Head of caudate nucleus (tissue), 42 donors: ENCODE measurements at places on chromosomes 7 and 10.
A peak's percentile ranks its signal among the peaks of the same experiment; 100 is the strongest.

- DNase-seq, result peak; percentile 91
Measured at GRCh38 chr10:102064868-102065560, at the start of gene HPS6. HPS6 (plus strand) TSS chr10:102065349; CDS start chr10:102065475, 126 bp downstream.

GRCh38 chr7:894164-894867 lies 18.0 kb downstream of the GET4 start:
- peak; percentile 56 for DNase-seq

DNA sequence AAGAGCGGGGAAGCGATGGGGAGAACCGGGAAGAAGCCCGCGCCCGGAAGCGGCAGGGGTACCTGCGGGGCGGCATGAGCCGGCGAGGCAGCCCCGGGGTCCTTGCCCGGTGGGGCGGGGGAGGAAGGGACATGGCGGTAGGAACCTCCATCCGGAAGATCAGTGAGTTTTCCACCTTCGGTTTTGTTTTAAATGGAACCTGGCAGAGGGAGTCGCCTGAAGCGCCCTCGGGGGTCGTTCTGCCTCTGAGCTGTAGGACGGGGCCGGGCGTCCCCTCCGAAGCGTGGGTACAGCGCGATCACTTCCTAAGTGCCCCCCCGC lies 471 bp downstream of the PFKP start:
- DNase-seq, result no peak

DNA sequence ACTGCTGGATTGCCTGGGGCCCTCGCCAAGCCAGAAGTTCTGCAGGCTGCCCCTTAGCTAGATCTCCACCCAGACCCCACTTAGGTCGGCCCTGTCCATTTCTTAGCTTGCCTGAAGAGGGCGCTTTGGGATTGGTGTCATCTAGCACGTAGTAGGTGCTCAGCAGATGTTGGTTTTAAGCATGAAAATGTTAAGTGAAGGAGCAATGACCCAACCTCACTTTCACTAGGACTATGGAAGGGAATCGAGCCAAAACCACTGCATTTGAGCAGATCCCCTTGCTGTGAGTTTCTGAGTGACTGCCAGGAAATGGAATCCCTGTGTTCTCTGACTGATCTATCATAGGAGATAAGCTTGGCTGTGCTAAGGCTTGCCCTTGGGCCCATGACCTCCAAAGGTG lies 131.7 kb upstream of the EEPD1 start:
- no peak for DNase-seq

DNA sequence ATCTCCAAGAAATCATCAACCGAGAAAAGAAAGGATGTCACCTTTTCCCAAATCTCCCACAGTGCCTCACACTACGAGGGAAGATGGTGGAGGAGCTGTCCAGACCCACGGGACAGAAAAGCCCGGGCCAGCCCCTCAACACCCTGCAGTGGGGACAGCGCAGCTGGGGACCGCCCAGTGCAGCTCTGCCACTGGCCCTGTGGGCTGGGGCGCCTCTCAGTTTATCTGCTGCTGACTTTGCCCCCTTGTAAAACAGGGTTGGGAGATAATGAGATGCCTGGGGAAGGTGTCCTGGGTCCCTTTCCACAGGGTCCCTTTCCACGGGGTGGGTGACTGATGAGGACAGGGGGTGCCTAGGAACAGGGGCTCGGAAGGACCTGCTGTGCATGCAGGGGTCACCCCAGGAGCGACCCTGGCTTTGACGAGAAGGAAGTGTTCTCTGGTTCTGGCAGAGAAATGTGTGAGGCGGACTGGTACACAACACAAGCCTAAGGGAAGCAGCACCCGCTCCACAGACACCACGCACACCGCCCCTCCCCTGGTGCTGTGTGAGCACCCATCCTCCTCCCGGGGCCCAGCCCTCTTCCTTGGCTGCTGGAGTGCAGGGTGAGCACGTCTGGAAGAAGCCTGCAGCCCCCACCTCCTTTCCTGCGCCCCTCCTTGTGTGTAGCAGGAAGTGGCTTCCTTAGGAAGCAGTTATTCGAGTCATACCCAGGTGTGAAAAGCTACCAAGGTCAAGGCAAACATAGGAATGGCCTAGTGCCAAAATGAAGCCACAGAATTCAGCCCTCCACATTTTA lies 339.9 kb downstream of the DNAJB6 start:
- no peak for DNase-seq

GRCh38 chr7:41107330-41107937 lies 595.5 kb downstream of the INHBA start:
- peak; percentile 30 for DNase-seq

DNA sequence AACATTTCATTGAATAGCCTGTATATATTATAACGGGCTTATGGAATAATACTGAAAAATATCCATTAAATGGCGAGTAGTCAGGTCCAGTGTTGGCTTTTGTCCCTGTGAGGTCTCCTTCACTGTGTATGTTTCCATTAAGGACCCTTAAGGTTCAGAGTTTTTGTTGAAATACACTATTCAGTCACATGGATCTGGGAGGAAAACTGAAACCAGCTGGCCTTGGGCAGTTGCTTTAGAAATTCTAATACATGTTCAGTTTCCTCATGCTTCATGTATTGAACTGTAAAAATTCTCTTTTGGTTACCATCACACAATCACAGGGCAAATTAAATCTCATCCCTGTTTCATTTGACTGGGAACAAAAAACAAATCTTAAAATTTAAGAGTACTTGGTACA lies 447.3 kb downstream of the SDK1 start:
- DNase-seq, result no peak

- no peak for DNase-seq
Measured at GRCh38 chr7:150755473-150756099, 18.4 kb downstream of the GIMAP5 start.

GRCh38 chr10:126902157-126902556 lies 3.1 kb upstream of the DOCK1 start:
- DNase-seq, result no peak

GRCh38 chr10:97450828-97451227 lies 4.9 kb downstream of the ZDHHC16 start:
- DNase-seq, result no peak

DNA sequence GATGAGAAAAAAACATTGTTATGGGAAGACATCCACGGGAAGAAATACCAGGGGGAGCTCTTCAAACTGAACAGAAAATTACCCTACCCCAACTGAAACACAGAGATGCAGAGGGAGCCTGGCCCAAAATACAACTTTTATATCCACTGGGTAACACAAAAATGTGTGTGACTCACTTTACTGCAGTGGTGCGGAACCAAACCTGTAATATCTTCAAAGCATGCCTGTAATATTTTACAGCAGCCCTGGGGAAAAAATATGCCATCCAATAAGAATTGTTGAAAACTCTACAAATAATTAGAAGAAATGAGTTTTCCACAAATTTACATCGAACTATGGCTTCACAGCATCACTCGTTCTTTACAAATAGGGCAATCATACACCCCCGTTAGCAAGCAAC lies 49.8 kb upstream of the SRRM3 start:
- DNase-seq, result no peak

GRCh38 chr10:97018251-97019212 lies 167.2 kb downstream of the SLIT1 start:
- DNase-seq, result no peak

DNA sequence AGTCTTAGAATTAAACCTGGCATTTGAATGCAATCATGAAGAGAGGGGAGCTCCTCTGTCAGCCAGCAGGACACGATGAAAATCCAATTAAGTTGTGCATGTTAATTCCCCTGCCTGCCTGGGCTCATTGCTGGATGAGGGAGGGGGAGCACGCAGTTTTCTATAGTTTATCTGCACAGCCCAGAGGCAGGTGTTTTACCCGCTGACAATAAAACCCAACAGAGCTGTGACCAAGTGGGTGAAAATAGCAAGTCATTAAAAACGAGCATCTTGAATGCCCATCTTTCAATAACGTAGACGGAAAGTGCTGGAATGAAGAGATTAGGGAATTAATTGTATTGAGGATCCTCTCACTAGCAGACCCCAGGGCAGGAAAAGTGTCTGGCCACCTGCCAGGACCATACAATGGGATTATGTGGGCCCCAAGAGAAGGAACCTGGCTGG lies 100.1 kb upstream of the FAM20C start:
- DNase-seq, result no peak

DNA sequence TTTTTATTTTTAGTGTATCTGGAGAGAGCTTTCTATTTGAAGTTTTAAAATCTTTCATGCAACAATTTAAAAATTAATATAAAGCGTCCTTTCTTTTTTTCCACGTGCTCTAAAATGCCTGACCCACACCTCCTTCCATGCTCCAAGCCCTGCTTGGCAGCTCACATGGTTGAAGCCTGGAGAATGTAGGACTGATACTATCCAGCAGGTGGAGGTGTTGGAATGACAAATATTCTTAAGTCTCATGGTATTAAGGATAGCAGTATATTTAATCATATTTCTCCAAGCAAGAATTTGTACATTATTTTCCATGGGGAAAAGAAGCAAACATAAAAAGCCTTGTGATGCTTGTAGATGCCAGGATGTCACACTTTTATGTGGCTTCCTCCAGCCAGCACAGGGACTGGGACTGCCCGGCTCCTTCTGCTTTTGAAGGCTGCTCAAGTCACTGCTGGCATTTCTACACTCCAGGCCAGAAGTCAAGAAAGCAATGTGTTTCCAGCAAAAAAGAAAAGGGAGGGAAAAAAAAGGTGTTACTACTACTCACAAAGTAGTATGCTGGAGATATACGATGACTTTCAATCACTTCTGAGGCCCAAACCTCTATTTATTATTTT lies 49.7 kb downstream of the BZW2 start:
- DNase-seq, result no peak

- no peak for DNase-seq
Measured at GRCh38 chr7:149873970-149874643, 338 bp downstream of the ATP6V0E2 start.

- DNase-seq, result no peak
Measured at GRCh38 chr10:60534761-60535389, 145.2 kb upstream of the ANK3 start.

- no peak for DNase-seq
Measured at GRCh38 chr7:141043616-141044015, 28.9 kb upstream of the MRPS33 start.

DNA sequence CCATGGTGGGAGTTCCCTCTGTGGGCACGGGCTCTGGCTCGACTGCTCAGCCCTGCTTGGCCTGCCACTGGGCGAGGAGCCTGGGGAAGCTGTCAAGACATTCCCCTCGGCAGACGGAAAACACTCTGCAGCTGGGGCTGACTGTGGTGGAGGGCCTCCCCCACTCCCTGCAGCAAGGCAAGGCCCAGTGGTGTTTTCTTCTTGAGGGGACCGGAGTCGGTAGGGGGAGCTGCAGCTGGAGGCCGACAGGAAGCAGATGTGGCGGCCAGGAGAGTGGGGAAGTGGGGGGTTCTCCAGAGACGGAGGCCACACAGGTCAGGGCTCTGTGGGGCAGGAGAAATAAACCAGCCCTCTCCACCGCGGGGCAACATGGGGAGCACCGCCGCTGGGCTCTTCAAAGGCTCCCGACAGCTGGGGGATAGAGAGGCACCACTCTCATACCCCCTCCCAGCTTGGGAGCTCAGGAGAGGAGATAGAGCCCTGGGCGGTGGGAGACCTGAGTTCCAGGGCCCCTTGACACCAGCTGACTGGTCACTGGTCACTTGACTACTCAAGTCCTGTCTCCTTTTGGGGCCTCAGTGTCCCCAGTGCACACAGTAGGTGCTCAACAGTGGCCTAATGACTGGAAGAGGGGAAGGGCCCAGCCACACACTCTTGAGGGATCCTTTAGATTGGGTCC lies 43.4 kb downstream of the PPIF start:
- DNase-seq, result peak; percentile 41

GRCh38 chr7:104791080-104791479 lies 222.9 kb upstream of the KMT2E start:
- no peak for DNase-seq

DNA sequence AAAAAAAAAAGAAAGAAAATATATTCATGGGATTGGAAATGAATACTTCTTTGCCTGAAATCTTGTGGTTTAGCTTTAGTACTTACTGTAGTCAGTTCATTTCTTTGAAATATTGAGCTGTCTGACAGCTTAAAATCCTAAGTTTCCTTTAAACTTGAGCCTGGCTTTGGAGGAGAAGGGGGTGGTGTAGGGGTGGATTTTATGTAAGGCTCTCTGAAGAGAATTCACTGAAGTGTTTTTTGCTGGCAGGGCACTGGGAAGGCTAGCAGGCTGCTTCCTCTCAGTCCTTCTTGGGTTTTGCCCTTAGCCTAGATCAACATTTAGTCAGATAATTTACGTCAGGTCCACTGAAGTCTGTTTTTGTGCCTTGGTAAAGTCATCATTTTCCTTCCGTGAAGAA lies 516.5 kb downstream of the AUTS2 start:
- DNase-seq, result no peak

- DNase-seq, result no peak
Measured at GRCh38 chr7:27102581-27103442, at the start of gene HOXA2. HOXA2 (minus strand) TSS chr7:27102683; CDS start chr7:27102500, 183 bp downstream.

GRCh38 chr7:107622429-107622828 lies 38.2 kb upstream of the SLC26A4 start:
- DNase-seq, result no peak

DNA sequence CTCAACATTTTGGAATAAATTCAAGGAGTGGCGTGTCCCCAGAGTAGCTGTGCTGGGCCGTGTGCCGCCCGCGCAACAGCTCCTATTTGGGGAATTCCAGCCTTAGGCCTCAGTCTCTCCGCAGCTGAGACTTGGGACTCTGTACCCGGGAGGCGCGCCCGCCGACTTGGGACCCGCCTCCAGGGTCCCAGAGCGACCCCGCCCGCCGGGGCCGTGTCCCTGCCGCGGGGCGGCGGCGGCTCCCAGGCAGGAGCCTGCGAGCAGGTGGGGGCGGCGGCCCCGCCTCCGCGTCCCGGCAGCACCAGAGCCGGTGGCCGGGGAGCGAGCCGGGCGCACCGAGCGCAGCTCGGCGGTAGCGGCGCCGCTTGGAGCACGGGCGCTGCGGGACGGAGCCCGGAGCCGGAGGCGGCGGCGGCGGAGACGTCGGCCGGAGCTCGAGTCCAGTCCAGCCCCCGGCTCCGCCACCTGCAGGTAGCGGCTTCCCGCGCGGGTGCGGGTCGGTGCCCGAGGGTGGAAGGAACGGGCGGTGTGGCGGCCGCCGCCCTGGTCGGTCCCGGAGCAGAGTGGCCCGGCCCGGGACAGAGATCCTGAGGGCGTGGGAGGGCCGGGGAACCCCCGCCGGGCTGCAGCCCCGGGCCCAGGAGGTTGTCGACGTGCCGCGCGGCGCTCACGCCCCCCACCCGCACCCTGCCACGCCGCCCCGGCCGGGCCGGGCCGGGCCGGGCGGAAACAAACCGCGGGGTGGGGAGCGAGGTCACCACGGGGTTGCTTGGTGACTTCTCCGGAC lies at the start of gene WIPF3:
WIPF3 (plus strand) TSS at position 301 of the 787 bp plus-strand sequence. CDS start 28,217 bp downstream, outside the sequence.
- peak; percentile 57 for DNase-seq

GRCh38 chr7:87413951-87414793 lies 61.3 kb downstream of the ABCB4 start:
- DNase-seq, result no peak

- no peak for DNase-seq
Measured at GRCh38 chr10:4399556-4399955, 426.5 kb upstream of the AKR1E2 start.

DNA sequence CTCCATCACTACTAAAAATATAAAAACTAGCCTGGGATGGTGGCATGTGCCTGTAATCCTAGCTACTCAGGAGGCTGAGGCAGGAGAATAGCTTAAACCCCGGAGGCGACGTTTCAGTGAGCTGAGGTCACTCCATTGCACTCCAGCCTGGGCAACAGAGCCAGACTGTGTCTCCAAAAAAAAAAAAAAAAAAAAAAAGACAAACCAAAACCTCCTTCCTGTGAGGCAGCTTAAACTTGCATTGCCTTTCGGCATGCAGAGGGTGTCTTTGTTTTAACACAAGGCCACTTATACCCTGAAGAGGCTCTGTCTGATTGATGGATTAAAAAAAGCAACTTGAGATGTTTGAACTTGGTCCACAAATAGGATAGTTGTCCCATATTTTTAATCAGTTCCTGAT lies 128.4 kb upstream of the RSU1 start:
- DNase-seq, result no peak
